DMS53 (cell line): ENCODE measurements at places on chromosomes 4 and X.

GRCh38 chr4:47061435-47061834, 30.1 kb downstream of the GABRB1 start:
- no peak for DNase-seq

- DNase-seq, result no peak
Observed at GRCh38 chr4:26048950-26049349, 134.9 kb downstream of the SMIM20 start.

DNA sequence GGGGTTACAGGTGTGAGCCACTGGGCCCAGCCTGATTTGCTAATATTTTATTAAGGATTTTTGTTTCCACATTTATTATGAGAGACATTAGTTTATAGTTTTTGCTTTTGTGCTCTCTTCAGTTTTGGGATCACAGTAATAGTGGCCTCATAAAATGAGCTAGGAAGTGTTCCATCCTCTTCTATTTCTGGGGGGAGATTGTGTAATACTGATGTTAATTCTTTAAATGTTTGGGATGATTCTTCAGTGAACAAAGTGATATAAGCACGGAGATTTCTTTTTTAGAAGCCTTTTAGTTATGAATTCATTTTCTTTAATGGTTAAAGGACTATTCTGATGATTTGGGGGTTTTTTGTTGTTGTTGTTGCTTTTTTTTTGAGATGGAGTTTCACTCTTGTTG, 41.3 kb downstream of the RBMX start:
- DNase-seq, result no peak

DNA sequence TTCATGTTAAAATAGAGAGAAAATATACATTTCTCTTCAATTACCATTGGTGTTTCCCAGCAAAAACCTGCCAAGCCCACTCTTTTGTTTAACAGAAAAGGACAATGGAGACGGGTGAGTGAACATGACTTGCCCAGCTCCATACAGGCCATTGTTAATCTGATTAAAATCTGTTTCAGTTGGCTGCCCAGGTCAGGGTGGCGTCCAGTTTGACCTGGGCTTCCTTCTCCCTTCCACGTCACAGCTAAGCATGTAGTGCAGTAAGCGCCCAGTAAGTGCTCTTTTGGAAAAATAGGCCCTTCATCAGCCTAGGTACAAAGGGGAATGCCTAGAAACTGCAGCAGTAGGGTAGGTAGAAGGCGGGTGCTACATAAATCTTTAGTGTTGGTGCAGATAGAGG, 1.5 kb upstream of the PORCN start:
- no peak for DNase-seq

GRCh38 chr4:3268395-3269104, 19.6 kb downstream of the MSANTD1 start:
- no peak for DNase-seq

DNA sequence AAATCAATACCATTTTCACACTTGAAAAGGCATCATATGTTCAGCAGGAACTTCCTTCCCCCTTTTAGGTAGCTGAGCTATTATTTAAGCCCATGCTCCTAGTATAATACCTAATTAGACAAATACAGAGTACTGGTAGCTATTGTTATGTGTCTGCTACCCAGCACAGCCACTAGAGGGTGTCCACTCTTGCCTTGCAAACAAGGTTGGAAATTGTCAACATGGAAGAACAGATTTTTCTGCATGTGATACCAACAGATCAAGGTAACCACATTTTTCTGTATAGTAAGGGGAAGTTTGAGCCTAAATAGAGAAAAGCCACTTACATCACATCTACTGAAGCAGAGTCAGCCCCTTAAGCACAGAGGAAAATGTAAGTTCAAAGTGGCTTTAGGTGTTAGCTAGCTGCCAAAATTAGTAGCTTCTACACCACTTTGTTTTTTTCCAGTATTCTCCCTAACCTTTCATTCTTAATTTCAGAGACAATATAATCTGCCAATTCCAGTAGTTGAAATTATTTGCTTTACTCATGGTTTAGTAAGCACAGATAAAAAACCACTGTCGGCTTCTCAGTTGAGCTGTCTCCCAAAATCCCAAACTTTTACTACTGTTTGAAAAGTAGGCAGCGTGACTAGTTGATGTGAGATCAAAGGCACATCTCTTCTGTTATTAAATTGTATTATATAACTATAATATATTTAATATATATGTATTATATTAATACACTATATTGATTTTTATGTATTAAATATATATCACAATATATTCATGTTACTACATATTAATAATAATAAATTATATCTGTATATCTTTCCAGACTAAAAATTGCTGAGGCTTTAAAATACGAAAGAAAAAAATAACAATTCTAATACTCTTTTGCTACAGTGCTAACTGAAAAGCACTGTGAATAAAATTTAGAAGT, 38.2 kb downstream of the EDNRA start:
- peak; percentile 83 for DNase-seq

- DNase-seq, result no peak
Observed at GRCh38 chrX:13212191-13212651, 107.6 kb downstream of the ATXN3L start.

- DNase-seq, result peak; percentile 38
Observed at GRCh38 chr4:101271516-101271915, 75.8 kb downstream of the PPP3CA start.
